Right ventricle myocardium inferior (tissue), 1 donor: ENCODE measurements at places on chromosomes 2 and 18. TPM values are rescaled to one million over a fixed set of nuclear protein-coding genes. Genes with fewer than 3 reads are reported as not detected.

Gene SEH1L
- total RNA-seq = 19.7 TPM

Gene RAD51AP2
- 0.11 TPM for total RNA-seq

Gene MEP1B
- not detected for total RNA-seq

Gene FHOD3
- 350 TPM for total RNA-seq

Gene DYNAP
- total RNA-seq = not detected

Gene CAPN14
- 0.35 TPM for total RNA-seq

Gene CTNNA2
- not detected for total RNA-seq

Gene KCNG2
- total RNA-seq = not detected

GRCh38 chr2:9439536-9439935 is 16.1 kb downstream of the CPSF3 start:
- DNase-seq = no peak

DNA sequence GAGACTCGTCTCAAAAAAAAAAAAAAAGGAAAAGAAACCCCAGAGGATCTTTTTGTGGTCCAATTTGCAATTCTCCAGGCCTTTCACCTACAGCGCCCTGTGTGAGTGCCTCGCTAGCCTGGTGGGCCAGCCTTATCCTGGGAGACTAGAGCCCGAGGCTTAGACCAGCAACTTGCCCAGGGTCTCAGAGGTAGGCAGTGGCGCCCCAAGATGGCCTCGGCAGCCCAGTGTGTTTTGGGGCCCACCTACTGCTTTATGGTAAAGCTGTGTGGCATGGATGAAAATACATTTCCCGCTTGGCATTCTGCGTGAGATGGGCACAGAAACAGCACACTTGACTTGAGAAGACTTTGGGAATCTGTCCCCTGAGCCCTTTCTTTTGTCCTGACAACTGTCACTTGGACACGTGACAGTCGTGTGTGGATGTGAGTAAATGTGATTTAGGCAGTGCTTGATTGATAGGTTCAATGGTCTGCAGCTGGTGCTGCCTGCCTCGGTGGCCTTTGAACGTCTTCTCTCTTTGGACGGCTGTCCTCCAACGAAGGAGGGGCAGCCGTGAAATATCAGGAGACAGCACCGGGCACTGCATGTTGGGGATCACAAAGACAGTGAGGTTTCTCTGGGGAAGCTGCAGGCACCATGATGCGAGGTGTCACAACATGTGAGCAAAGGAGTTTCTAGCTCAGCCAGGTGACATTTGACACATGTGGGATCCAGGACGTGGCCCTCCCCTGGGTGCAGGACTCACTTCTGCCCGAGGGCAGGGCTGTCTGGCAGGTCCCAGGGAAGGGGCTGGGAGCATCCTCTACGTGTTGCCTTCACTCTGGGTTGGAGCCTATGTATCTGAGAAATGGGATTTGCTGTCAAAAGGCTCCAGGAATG is 209.5 kb upstream of the TWIST2 start:
- DNase-seq = no peak

DNA sequence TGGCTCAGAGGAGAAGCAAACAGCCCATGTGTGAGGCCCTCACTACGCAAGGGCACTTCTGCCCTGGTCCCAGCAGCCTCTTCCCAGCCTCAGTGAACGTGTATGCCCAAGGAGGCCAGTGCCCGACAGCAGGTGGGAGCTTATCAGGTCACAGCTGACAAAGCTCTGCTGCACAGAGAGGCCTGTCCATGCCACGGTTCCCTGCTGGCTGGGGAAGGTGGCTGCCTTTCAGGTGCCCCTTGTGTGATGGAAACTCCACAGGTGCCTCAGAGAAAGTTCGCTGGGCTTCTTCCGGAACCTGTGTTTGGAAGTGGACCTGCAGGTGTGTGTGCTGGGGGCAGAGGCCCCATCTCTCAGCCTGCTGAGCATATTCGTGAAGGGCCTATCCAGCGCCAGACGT is 47.3 kb downstream of the EDAR start:
- DNase-seq = no peak

DNA sequence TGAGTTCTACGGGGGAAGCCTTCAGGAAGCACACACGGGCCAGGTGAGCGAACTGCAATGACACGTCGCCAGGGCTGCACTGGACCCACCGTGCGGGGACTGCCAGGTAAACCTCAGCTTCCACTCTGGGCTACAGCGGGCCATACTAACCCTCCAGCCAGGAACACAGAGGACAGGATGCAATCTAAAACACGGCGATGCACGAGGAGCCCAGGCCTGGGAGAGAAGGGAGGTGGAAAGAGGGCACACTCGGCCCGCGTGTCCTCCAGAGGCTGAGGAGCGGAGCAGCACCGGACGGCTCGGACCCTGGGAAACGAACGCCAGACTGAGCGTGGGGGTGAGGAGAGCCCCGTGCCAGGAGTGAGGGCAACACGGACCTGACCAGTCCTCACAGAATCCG is 69.3 kb downstream of the HDAC4 start:
- DNase-seq = no peak

- DNase-seq = no peak
Measured at GRCh38 chr2:8799004-8799403, 38.4 kb downstream of the KIDINS220 start.

DNA sequence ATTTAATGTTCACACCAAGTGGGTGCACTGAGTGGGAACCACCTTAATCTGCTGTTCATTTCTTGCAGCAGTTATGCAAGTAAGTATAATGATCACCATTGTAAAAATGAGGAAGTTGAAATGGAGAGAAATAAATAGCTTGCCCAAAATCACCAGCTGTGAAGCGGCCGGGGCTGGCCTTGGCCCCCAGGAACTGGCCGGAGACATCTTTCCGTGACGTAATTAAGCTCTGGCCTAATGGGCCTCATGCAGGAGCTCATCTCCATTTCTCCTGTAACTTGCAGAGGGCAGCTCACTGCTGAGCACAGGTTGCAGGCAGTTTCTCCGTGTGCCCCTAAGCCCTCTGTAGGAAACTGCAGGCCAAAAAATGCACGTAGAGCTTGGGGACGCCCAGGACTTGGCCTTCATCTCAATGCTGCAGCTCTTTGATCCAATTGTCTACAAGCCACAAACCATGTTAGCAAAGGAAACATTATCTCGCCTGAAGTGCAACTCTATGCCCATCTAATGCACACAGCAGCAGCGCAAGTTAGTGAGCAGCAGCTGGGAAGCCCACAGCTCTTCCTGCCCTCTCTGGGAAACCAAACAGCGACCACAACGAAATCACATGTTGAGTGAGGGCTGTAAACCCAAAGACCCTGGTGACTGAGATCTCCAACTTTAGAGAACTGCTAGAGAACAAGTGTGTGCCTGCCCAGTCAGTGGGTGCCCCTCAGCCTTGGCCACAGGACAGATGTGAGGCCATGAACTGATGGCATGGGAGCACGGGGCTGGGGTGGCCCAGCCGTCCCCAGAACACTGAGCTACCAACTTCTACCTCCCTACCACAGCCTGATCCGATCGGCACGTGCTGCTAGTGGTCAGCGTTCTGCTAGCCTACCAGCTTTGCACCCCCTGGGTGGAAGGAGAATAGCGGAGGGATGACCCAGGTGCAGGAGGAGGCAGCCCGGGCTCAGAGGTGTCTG is 28.8 kb downstream of the APCDD1 start:
- DNase-seq = peak; percentile 83

DNA sequence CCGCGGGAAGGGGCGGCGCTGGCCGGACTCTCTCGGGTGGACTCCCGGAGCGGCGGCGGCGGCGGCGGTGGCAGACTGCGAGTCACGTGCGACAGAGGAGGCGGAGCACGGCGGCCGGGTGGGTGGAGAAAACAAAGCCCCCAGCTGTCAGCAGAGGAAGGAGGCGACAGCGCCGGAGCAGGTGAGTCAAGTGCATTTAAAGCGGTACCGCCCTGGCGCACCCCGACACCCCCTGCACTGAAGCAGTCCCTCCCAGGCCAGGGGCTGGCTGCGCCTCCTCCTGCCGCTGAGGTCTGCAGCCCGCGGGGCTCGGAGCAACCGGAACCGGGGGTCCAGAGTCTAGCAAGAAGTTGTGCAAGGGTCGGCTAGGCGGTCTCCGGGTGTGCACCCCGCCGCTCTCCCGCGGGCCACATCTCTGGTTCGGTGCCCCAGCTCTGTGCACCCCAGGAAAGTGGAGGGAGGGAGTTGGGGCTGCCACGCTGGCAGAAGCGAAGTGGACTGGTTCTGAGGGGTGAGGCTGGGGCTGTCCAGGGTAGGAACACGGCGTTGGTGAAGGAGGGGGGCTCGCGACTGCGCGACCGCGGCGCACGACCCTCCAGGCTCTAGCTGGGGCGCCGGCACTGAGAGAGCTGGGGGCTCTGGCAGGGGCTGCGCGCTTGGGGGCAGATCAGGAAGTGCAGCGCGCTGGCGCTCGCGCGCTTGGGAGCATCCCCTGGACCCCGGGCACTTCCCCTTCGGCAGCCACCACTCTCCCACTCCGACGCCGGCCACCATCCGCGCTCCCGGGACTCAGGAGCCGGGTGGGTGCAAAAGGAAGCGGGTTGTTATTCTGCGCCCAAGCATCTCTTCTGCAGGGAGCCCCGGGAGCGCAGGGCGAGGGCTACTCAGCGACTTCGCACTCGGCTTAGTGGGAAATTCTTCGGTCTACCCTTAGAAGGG is 64.0 kb upstream of the MAPRE2 start:
- peak; percentile 85 for DNase-seq

DNA sequence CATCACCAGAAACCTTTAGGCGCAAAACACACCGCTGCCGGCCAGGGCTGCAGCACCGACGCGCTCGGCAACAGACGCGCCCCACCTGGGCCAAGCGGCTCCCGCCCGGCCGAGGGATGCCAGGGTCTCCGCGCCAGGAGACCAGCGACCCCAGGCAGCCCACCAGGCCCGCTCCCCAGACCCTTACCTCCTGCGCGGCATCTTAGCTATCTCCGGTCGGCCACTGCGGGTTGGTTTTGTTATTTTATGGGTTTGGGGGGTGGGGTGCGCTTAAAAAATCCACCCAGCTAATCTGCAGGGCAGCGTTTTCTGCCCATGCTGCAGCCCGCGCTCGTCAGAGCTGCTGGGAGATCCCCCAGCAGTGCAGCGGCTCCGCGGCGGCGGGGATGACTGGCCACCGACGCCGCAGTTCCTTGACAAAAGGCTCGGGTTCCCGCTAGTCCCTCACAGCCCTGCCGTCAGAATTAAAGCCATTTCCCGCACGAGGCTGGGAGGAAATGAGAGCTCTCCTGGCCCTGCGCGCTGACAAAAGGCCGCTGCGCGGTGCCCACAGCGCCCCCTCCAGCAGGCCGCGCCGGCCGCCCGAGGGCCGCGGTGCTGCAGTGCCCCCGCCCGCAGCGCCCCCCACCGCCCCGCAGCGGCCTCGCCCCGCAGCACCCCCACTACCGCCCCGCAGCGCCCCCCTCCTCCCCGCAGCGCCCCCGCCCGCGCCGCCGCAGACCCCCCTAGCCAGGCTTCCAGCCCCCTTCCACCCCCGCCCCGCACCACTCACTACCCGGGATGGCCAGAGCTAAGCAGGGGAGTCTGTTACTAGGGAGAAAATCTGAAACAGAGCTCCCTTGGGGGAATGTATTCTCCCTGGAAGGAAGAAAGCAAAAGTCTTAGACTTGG is at the start of gene ADD2:
TSS of gene ADD2 (minus strand) at position 502 of the 891 bp plus-strand sequence. CDS start 61,792 bp downstream, outside the sequence.
- no peak for DNase-seq

GRCh38 chr2:232781765-232782164 is 5.4 kb upstream of the KCNJ13 start:
- no peak for DNase-seq

DNA sequence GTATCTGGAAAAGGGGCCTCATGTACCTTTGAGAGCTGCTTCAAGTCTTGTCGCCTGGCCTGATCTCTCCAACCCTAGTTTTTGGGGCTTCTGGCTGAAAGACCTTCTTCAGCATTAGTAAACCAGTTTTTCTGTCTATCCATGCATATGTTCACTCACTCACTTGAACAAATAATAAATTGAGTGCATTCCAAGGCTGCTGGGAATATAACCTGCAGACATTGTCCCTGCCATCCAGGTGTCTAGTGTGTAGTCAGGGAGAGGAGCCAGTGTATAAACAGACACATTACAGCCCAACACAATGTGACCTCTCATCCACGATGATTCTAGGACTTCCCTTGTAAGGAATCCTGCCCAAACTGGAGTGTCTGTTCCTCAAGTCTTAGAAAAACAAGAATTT is 262.1 kb downstream of the PRKCE start:
- no peak for DNase-seq

GRCh38 chr2:225010804-225011203 is 31.5 kb downstream of the DOCK10 start:
- no peak for DNase-seq

GRCh38 chr2:10524851-10525572 is 76.9 kb upstream of the ODC1 start:
- DNase-seq = peak; percentile 51

GRCh38 chr2:86372641-86373502 is 35.4 kb upstream of the REEP1 start:
- DNase-seq = no peak

- DNase-seq = no peak
Measured at GRCh38 chr2:83817511-83817910, 641.6 kb downstream of the SUCLG1 start.

- no peak for DNase-seq
Measured at GRCh38 chr18:10912790-10913545, 236.4 kb downstream of the PIEZO2 start.

DNA sequence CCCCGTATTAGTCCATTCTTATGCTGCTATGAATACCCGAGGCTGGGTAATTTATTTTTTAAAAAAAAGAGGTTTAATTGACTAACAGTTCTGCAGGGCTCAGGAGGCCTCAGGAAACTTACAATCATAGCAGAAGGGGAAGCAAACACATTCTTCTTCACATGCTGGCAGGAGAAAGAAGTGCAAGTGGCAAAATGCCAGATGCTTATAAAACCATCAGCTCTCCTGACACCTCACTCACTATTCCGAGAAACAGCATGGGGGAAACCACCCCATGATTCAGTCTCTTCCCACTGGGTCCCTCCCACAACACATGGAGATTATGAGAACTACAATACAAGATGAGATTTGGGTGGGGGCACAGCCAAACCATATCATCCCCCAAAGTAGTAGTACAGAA is 2148.5 kb upstream of the PIK3C3 start:
- no peak for DNase-seq

GRCh38 chr2:150621526-150622213 is 134.2 kb upstream of the RND3 start:
- DNase-seq = no peak

GRCh38 chr18:49052891-49053644 is 102.3 kb upstream of the SMAD7 start:
- DNase-seq = no peak

- no peak for DNase-seq
Measured at GRCh38 chr2:62215306-62216064, 19.6 kb downstream of the B3GNT2 start.

- DNase-seq = no peak
Measured at GRCh38 chr2:43707255-43708015, 31.2 kb upstream of the C1GALT1C1L start.

- DNase-seq = peak; percentile 61
Measured at GRCh38 chr2:217935901-217936684, 66.7 kb downstream of the TNS1 start.

DNA sequence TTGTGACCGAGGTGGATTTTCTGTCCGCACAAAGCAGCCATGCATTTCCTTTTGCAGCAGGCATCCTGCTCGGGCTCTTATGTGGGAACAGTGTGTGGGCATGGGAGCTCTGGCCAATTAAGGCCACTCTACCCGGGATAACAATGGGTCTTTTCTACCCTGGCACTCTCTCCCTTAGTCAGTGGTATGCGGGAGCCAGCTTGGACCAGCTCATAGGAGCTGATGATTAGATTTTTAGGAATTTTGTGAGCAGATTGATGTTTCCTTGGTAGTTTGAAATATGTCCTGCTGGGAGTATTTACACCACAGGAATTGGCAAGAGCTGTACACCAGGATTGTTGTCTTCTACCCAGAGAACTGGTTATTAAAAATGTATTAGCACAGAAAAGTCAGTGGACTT is 89.3 kb downstream of the SPP2 start:
- DNase-seq = no peak

- no peak for DNase-seq
Measured at GRCh38 chr2:134717286-134718022, 1.3 kb downstream of the TMEM163 start.
